Activated CD4-positive, alpha-beta memory T cell treated with anti-CD3 and anti-CD28 coated beads for 36 hours (primary cell): ENCODE measurements at places on chromosomes 6 and 20.

- DNase-seq: no peak
Observed at GRCh38 chr6:154535851-154536250, 25.4 kb upstream of the CNKSR3 start.

GRCh38 chr6:47967843-47968242 is 143.2 kb downstream of the PTCHD4 start:
- no peak for DNase-seq

DNA sequence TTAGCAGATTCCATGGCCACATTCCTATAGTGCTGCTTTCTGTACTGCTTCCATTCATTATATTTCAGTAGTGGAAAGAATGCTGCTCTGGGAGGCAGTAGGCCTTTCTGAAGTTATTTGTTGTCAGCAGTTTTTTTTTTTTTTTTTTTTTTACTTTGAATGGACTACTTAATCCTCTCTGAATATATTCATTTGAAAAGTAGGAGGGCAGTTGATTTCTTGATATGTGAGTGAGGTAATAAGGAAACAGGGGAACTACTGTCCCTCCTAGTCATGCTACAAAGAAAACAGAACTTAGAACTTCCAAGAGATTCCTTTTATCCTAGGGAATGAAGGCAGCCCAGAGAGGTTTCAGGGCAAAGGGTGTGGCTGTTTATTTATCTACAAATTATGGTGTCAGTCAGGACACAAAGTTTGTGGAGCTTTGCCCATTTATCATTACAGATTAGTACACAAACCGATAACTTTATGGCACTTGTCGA is 155.9 kb downstream of the JARID2 start:
- DNase-seq: no peak

GRCh38 chr20:625360-625932 is 15.3 kb upstream of the TCF15 start:
- DNase-seq: no peak

DNA sequence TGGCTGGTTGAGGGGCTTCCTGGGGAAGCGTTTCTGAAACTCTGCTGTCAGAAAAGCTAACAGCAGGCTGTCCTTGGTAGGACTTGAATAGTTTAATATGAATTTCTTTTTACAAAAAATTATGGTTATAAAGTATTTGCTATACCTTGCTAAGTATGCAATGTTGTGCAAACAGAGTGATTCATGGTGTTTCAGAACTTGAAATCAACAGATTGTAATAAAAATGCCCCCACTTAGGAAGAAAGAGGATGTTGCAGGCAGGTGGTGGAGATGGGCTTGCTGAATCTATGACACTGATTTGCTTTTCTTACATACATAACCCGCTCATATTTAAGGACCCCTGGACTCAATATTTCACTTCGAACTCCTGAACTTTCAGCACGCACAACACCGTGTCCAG is 211.6 kb downstream of the THBS2 start:
- no peak for DNase-seq

DNA sequence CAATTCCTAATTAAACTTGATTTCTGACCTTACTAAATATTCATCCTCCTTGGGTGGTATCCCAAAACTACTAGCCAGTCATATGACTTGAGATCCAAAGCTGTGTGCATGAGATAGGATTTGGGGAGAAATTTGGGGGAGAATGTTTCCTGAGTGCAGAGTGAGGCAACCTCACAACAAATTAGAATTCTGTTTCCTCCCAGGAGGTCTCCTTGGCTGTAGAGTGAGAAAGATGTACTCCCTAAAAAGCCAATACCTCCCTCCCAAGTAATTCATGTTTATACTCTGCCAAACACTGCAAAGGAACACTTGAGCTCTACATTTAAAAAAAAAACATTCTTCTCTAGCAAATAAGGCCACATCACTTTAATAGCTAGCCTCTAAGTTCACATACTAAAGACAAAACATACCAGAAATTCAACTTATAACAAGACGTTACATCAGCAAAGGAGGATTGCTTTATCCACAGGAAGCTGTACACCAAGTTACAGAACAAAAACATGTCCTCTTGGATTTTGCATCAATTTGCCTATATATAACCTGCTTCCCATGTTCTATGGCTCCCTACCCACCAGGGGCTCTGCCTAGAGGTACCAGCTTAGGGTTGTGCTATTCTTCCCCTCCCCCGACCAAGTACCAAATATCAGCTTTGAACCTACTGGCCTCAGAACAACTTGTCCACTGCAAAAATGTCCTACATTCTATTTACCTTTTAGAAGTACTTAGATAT is 15.4 kb upstream of the TMEM30A start:
- DNase-seq: no peak

GRCh38 chr6:885051-885590 is 192.2 kb upstream of the EXOC2 start:
- no peak for DNase-seq

DNA sequence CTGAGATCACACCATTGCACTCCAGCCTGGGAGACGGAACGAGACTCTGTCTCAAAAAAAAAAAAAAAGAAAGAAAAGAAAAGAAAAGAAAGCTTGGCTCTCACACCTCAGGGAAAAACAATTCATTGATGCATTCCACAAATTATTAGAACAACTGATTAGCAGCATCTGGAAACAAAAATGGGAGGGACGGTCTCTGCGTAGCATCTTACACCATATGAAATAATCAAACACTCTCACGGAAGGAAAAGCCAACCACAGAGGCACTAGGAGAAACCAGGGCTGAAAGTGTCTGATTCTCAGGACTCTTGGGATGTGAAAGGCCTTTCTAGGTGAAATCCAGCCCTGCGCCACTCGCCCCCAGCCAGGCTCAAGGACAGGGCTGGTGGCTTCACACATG is 2.3 kb upstream of the HELZ2 start:
- no peak for DNase-seq

DNA sequence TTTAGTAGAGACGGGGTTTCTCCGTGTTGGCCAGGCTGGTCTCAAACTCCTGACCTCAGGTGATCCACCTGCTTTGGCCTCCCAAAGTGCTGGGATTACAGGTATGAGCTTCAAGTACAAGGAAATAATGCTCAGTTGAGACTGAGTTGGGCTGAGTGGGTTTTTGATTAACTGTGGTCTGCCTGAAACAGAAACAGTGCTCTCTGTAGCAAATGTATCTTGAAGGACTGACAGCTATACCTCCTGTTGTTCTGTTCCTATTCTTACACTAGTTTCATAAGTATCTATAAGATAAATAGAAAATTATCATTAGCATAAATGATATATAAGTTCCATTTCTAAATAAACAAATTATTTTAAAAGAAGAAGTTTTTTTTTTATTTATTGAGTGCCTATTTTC is 142.8 kb upstream of the PTPRK start:
- no peak for DNase-seq

DNA sequence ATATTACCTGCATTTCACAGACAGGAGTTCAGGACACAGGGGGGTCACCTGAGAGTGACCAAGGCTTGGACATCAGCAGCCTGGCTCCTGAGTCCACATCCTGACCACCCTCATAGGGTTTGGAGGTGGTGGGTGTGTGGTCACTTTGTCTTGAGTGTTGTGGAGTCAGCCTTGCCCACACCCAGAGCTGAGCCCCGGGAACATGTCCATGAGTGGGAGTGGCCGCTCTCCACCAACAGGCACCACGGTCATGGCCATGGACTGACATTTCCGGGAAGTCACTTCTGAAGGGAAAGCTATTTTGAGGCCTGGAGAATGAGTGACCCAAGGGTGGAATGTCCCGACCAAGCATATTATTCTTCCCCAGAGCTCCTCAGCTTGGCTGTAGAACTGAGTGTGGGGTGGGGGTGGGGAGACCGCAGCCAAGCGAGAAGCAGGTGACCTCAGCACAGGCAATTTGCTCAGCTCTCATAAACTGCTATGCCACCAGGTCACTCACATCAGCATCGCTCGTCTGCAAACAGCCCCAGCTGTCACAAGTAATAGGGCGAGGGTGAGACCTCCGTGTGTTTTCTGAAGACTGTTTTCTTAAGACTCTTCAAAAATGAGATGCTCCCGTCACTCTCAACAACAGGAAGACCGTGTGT is 348.6 kb upstream of the CDH4 start:
- DNase-seq: no peak

DNA sequence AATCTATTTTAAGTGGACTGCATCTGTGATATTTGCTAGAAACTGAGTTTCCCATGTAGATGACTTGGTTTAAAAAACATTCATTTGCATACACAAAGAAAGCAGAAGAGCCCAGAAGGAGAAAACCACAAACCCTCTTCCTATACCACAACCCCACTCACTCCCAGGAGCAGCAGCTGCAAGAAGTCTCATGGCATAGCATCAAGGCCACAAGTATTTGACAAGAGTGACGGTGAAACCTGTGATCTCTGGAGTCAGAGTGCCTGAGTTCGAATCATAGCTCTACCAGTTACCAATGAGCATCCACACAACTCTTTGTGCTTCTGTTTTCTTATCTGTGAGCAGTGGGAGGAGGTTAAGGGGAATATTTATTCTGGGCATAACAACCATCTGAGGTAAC is 44.7 kb upstream of the SIRPG start:
- DNase-seq: no peak

GRCh38 chr6:47234266-47234933 is 75.3 kb downstream of the TNFRSF21 start:
- no peak for DNase-seq

DNA sequence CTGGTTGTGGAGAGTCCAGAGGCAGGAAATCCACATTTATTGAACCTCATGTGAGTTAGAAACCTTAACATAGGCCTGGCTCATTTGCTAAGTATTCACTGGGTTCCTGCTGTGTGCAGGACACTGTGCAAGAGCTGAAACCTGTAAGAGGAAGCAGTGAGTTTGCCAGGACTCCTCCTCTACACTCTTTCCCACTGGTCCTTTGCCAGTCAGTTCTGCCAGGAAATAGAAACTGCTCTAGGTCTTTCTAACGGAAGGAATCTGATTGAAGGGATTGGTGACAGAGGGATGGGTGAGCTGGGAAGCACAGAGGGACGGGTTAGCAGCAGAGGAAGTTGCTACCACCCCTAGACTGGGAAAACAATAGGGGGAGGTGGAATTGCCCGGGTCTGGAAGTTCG is 234.2 kb upstream of the ECI2 start:
- no peak for DNase-seq

DNA sequence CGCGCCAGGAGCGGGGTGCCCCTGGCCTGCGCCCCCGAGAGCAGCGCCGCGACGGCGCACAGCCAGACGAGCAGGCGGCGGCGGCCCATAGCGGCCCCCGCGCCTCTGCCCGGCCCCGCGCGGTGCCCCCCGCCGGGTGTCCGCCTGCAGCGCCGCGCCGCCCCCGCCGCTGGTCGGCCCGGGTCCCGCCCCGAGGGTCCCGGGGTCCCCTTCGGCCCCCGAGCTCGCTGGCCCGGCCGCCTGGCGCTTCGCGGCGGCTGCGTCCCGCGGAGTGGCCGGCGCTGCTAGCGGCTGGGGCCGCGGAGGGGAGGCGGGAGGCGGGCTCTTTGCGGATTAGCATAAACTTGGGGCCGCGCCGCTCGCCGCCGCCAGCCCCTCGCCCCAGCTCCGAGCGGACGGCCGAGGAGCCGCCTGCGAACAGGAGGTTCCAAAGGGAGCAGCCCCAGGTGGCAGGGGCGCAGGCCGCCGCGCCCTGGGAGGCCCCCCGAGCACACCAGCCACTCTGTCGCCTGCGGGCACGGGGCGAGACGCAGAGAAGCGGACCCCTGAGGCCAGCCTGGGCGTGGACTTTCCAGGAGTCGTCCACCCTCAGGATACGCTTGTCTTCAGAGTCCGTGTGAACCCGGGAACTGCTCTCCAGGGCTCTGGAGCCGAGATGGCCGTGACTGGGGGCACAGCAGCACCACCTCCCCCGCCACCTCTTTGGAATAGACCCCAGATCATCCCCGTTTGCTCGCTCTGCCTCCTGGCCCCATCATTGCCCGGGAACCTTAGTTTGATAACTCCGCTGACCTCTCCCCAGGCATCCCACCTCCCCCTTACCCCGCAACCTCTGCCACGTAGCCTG is at the start of gene EMILIN3:
TSS of gene EMILIN3 (minus strand) at position 273 of the 847 bp plus-strand sequence. CDS start at position 89, 184 bp downstream.
- DNase-seq: no peak

DNA sequence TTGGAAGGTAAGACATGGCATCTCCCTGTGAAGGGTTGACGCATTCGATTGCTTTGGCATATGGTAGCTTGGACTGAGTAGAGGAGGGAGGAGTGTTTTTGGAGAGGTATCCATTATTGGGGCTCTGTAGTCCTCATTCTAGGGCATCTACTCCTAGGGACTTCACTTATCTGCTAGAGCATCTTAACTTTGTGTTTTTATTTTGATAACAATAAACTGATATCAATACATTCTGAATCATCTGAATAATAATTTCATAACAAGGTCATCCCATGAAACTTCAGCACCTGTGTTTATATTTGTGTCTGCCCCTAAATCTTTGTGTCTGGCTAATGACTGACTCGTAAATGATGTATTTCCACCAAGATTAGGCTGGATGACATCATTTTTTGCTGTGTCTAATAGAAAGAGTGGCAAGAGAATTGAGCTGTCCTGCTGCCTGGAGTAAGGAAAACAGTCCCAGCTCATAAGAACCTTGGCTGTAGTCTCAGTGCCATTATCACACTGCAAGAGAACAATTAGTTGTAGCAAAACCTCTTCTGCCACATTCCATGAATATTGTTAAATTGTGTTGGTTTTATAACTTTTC is 288.5 kb downstream of the PRL start:
- DNase-seq: no peak

DNA sequence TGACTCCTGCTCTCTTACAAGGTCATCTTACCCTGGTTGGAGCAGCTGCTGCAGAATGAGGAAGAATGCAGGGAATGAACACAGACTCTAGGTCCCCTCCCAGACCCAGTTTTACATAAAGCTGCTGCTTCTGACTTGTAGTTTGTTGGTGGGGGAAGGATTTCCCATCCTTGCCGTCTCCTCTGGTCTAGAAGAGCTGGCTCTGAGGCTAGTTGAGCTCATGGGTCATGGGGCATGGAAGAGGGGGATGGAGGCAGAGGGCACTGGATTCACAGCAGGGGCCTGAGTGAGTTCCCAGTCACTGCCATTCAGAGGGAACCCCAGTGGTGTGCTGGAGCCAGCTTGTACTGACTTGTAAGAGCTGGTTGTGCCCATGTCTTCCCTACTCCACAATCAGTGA is 9.2 kb upstream of the GUCA1A start:
- no peak for DNase-seq

DNA sequence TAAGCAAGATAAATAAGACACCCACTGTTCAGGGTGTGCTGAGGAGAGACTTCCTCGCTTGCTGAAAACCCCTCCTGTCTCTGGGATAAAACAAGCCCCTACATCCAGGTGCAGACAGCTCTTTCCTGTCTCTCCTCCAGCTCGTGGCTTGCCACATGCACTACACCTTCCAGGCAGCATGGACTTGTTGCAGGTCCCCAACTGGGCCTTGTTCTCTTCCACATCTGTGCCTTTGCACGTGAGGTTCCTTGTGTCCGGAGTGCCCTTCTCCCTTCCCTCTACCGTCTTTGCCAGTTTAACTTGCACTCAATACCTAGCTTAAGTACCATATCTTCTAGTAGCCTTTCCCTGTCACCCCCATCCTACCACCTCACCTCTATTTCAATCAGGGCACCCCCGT is 397.6 kb downstream of the RNGTT start:
- no peak for DNase-seq

- DNase-seq: peak; percentile 81
Observed at GRCh38 chr20:57619051-57619831, 985 bp downstream of the ZBP1 start.

- no peak for DNase-seq
Observed at GRCh38 chr6:135033238-135033637, 21.4 kb downstream of the HBS1L start.

- DNase-seq: no peak
Observed at GRCh38 chr20:19423900-19424620, 211.6 kb downstream of the SLC24A3 start.
